ENCODE measurements at places on chromosomes 1 and 21.

DNA sequence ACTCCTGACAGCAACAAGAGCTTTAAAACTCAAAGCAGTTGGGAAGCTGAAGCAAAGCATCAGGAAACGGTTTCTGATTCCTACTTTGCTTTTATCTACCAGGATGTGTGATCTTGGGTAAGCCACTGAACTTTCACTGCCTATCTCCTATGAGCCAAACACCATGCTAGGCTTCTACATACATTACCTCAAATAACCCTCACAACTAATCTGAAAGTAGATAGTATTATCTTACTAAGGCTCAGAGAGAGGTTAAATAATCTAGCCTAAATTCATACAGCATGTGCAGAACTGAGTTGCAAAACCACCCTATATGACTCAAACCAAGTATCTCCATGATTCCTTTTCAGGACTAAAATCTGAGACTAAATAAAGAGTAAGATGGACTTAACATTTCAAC is 83.8 kb downstream of the EVI5 start:
- no peak for DNase-seq

DNA sequence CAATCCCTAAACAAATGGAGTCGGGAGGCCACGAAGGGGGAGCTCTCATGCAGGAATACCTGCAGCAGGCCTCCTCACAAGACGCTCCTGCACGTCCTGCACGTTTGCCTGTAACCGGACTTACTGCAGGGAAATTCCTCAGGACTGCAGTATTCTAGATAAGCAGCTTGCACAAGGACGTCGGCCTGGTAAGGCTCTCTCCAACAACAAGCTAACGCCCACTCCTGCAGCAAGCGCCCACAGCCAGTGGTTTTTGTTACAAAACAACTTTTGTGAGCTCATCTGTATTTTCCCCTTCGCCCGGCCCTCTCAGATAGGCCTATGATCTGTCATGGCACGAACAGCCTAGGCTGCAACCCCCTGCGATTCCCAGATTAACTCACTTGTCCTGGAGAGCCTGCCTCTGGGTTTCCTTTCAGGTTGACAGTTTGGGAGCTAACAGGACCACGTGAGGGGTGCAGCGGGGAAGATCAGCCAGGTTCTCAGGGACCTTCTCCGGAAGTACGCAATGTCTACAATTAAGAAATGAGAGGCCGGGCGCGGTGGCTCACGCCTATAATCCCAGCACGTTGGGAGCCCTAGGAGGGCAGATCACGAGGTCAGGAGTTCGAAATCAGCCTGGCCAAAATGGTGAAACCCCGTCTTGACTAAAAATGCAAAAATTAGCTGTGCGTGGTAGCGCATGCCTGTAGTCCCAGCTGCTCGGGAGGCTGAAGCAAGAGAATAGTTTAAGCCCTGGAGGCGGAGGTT is 921 bp upstream of the MIB2 start:
- DNase-seq, result peak; percentile 89

DNA sequence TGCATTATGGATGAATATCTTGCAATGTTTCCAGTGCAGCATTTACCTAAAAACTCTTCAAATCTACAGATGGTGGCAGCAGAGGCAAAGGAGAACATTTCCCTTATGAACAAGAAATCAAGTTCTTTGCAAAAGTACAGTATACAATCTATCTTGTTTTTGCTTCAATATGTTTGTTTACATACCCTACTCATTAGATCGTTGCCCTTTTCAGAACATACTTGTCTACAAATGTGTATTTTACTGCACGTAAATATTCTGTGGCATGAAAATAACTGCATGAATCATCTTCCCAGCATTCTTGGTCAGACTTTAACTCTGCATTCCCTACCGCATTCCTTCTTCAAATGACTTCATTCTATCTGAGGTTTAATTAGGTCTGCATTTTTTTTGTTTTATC is 212.7 kb downstream of the ZP4 start:
- DNase-seq, result no peak

- no peak for DNase-seq
These were observed 122.7 kb downstream of the CCDC185 start for GRCh38 chr1:223515926-223516325.

DNA sequence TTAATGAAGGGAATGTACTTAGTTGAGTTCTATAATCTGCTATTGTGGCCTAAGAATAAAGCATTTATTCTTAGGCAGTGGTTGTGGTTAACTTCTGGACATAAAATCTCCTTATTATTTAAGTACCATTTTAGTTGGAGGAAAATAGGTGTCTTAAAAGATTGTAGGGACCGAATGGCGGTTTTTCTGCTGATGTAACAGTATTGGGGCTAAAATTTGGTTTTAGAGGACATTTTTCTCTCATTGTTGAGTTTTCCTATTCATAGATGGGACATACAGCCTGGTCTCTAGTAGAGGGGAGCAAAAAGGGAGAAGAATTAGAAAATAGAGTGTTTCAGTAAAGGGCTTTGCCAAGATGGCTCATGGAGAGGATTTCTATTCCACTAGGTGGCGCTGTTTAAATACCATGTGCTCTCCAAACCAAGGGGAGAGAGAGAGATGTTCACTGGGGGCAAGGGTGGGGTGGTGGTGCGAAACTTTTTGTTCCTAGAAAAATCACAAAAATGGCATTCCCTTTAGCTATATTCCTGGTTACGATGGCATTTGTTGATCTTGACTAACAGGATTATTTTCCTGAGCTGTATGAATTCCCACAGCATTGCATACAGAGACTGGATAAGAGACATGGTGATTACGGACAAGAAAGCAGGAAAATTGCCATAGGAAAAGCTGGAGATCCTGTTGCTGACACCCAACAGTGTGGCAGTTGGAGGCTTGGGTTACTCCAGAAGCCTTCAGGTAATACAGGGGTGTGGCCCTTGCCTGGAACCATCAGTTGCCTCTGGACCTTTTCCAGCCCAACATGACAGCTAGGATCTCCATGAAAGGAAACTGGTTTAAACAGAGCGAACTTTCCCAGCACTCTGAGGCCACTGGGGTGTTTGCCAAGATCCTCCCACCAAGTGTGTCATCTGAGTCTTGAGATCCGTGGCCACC is 18.2 kb upstream of the FCGR2A start:
- DNase-seq, result no peak

GRCh38 chr1:173917149-173917548 is at the start of gene SERPINC1:
Gene SERPINC1, minus strand, starts transcription at chr1:173917327. Its CDS starts 68 bp downstream, at chr1:173917259.
- DNase-seq, result no peak

- no peak for DNase-seq
These were observed 149.4 kb upstream of the ZC3H12A start for GRCh38 chr1:37325010-37325409.

GRCh38 chr1:67058761-67059160 is 4.8 kb upstream of the SLC35D1 start:
- no peak for DNase-seq

DNA sequence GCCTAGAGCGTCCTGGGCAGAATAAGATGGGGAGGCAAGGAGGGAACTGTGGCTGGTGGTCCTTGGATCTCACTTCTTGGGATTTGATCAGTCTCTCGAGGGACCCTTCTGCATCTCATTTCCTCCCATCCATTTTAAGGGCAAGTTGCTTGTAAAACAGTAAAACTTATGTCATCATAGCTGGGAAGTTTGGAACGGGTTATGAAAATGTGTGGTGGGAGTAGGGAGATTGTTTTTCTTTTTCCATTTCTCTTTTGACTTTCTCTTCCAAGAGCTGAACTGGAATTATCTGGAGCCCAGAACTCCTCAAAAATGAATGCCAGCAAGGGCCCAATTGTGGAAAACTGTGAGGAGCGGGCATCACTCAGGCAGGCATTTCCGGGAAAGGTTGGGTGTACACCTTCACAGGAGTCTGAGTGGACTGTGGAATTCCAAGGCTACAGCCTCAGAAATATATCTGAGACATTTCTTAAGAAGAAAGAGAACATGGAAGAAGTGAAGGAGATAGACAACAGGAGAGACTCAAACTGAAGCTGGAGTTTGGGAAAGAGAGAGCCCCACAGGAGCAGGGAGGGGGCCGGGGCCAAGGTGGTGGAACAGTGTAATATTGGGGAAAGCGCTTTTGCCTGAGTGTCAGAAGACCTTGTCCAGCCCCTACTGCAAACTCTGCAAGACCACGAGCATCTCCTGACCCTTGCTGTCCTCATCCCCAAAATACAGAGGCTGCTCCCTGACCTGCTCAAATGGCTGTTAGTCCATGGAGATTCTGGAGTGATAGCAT is 185.1 kb downstream of the FOXD2 start:
- DNase-seq, result peak; percentile 25

DNA sequence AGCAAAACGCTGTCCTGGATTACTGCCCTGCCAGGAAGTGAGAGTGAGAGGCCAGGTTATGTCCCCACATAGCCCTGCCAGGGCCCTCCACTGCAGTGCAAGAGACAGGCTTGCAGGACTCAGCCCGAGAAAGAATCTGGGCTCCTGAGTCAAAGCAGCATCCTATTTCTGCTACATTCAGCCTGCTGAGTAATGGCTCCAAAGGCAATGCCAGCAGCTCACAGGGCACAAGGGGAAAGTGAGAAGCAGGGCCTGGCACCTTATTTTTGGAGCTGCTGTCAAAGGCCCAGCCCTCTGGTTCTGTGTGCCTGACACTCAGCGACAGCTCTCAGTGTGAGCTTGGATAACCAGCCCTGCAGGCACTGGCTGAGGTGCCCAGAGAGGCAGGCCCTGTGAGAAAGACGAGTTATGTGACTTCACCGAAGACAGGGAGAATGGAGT is 83.9 kb downstream of the DTL start:
- no peak for DNase-seq

- no peak for DNase-seq
These were observed 276.9 kb downstream of the MATN1 start for GRCh38 chr1:30446508-30446907.

- DNase-seq, result no peak
These were observed 177.1 kb upstream of the EDN2 start for GRCh38 chr1:41661428-41662060.

DNA sequence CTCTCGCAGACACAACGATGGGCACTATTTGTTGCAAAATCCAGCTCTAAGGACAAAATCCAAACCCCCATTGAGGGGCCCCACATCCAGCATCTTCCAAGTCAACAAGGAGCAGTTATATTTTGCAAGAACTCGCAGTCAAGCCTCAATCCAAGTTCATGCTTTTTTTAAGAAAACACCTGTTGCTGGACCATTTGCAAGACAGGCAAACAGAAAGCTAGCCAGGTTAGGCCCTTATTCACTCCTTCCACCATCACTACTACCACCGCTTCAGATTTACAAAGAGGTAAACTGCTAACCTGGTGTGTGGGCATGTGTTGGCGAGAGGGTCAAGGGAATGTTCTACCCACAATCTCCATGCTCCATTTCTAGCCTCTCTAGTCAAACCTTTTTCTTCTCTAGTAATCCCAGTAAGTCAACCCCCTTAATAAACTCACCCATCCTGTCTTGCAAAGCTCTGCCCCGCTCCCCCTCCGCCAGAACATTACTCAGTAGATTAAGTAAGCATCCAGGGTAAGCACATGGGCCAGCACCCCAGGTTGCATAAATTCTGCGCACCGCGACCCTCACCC is 703 bp downstream of the ERI3 start:
- DNase-seq, result peak; percentile 25

- no peak for DNase-seq
These were observed 36.9 kb upstream of the QSOX1 start for GRCh38 chr1:180117764-180118116.

DNA sequence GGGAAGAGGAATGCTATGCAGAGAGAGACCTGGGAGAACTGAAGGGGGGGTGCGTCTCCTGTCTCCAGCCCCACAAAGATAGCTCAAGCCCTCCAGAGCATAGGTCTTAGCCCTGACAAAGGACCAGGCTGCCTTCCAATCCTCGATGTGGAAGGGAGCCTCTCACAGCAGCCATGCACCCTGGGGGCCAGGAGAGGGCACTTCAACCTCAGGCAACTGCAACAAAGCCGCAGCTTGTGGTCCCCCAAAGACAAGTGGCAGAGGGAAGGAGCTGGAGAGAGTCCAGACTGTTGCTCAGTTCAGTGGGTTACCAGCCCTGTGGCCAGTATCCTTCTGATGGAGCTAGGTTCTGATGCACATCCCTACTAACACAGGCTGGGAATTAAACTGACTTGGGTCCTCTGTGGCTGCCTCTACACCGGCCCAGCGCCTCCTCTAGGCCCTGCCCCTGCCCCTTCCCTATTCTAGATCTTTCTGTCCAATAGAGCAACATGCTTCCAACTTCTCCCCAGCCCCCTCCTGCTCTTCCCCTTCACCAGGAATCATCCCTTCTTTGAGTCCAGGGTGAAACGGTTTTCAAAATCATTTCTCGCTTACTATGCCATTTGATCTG is 100.7 kb upstream of the SPATA6 start:
- peak; percentile 88 for DNase-seq

DNA sequence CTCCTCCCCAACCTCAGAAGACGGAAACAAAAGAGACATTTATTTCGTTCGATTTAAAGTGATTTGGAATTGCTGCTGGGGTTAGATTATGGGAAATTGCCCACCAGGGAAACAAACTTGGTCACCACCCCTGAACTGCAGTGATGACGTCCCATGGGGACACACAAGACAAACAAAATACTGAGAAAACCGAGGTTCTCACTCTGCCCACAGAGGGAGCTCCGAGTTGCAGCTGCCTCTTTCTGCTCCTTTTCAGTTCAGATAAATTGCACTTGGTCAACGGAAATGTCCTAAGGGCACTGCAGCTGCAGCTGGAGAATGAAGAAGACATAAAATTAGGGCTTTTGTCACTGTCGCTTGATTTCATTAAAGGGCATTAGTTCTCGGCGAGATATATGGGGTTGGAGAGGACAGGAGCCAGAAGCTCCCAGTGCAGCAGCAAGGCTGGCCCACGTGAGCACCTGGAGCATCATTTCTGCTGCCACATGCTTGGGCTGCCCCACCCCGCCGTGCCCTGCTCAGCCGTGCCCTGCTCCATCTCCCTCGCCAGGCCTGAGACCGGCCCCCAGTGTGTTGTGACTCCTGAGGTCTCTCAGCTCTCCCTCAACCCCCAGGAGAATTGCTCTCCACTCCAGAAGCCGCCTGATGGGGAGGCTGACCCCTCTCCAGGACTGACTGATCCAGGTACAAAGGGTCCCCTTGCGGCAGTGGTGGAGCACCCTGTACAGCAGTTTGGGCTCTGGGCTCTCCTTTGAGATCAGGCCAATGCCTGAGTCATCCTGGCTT is 231.7 kb upstream of the AJAP1 start:
- DNase-seq, result peak; percentile 26

GRCh38 chr1:28074892-28075511 is 13.4 kb downstream of the EYA3 start:
- no peak for DNase-seq

DNA sequence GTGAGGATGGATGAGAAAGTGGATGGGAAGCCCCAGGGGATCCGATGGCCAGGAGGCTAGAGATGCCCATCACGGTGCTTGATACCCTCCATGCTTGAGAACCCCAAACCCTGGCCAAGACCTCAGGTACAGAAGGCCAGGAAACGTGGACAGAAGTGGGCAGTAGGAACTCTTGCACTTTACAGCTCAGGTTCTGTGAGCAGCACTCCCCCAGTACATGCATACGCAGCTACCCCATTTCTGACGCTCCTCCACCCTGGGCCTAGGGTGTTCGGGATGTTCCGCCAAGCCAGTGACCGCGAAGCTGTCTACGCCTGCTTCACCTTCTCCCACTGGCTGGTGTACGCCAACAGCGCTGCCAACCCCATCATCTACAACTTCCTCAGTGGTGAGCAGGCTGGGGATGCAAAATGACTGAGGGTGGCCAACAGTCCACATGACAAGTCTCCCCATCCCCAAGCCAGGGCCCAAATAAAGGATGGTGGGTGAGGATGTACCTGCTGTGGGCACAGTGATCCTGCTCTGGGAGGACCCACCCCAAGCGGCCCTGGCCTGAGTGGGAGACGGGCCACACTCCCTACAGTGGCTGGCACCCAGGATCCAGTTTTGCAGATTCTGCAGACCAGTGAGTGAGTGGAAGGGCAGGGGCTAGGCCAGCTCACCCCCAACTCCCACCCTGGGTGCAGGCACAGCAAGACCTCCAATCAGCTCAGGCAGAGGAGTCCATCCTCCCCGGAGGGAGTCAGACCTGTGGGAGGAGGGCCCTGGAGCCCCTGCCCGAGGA is 7.4 kb downstream of the HCRTR1 start:
- DNase-seq, result no peak

All from stomach (tissue), 19 donors.